ENCODE measurements at places on chromosomes 6 and 20. TPM values are rescaled to one million over a fixed set of nuclear protein-coding genes. Genes with fewer than 3 reads are reported as not detected.

SRMS gene
- not detected for total RNA-seq

SNHG17 gene
- total RNA-seq: 199 TPM

GJA10 gene
- not detected for total RNA-seq

VSX1 gene
- total RNA-seq: 1.2 TPM

PTPRT gene
- total RNA-seq: not detected

RIN2 gene
- total RNA-seq: 29.8 TPM

WFDC12 gene
- total RNA-seq: not detected

CLPSL1 gene
- not detected for total RNA-seq

BNIP5 gene
- not detected for total RNA-seq
